ENCODE measurements at places on chromosomes 4 and X.

DNA sequence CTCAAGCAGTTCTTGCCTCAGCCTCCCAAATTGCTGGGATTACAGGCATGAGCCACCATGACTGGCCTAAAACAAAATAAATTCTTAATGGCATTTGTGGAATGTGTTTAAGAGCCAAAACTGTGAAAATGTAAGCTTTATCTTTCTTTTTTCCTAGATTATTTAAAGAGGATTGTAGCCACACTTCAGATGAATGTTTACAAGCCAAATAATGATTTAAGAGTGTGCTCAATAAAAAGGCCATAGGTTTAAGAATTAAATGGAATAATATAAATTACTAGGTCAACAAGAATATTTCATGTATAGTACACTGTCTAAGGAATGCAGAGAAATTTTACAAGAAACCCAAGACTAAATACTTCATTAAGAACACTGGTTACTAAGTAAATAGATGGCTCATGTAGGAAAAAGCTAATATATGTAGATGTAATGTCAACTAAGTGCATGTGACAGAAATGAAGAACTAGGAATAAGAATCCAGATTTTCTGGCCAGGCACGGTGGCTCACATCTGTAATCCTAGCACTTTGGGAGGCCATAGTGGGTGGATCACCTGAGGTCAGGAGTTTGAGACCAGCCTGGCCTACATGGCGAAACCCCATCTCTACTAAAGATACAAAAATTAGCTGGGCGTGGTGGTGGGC, 21.3 kb upstream of the UGDH start:
- DNase-seq: no peak

- DNase-seq: no peak
Measured at GRCh38 chr4:173782660-173783059, 252.6 kb upstream of the HAND2 start.

DNA sequence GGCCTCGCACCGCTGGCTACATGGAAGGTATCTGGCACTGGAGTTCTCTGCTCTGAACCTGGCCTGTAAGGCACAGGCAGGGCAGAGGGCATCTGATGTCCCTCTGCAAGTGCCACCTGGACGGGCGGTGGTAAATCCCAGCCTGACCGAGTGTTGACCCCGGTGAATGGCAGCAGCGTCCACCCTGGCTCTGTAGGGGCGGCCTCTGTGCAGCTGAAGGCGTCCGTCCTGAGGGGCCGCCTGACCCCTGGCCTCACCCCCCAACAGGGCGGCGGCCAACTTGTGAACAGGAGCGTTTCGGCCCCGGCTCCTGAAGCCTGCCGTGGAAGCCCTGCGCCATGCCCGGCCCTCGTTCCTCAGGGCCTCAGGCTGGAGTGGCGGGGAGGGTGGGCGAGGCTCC, 51.4 kb downstream of the CPZ start:
- no peak for DNase-seq

GRCh38 chrX:39614680-39614998, 483.1 kb downstream of the BCOR start:
- DNase-seq: no peak

DNA sequence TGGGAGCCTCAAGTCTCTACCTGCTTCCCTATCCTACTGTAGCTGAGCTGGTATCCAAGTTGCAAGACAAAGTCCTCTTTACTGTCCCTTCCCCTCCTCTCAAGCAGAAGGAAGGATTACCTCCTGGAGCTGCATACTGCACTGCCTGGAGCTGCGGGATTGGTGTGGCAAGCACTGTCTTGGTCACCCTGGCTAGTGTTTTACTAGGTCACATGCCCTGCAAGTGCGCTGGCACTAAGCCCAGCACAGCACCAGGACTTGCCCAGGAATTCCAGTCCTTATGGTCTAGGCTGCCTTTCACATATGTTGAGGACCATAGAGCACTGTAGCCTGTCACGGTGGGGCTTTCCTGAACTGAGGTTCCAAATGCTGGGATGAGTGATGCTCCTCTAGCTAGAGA, 227.3 kb upstream of the ZC4H2 start:
- no peak for DNase-seq

- DNase-seq: no peak
Measured at GRCh38 chrX:105876658-105877057, 54.3 kb downstream of the NRK start.

DNA sequence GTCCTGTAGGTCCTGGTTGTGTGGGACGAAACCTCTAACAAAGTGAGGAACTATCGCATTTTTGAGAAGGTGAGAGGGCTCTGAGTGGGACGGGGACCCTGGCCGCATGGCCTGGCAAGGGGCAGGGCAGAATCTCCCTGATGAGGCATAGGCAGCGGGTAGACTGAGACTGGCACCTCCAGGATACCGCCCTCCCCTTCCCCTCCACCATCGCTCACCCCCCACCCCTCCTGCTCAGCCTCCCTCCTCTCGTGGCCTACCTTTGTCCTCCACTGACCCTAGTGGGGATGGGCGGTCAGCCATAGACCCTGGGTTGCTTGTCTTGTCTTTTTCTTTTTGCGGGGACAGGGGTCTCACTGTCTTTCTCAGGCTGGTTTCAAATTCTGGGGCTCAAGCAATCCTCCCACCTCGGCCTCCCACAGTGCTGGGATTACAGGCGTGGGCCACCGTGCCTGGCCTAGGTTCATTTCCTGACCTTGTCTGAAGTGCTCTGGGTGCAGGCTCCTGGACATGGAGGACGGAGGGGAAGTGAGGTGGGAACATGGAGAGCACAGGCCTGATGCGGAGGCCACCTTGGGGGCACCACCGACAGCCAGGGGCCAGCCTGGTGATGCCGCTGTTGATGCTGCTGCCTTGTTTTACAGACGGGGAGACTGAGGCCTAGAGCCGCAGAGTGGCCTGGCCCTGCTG, 10.5 kb upstream of the ADD1 start:
- no peak for DNase-seq

GRCh38 chrX:49147936-49148335, 14.6 kb upstream of the MAGIX start:
- no peak for DNase-seq

- DNase-seq: no peak
Measured at GRCh38 chrX:132365490-132365889, 123.3 kb downstream of the MBNL3 start.

DNA sequence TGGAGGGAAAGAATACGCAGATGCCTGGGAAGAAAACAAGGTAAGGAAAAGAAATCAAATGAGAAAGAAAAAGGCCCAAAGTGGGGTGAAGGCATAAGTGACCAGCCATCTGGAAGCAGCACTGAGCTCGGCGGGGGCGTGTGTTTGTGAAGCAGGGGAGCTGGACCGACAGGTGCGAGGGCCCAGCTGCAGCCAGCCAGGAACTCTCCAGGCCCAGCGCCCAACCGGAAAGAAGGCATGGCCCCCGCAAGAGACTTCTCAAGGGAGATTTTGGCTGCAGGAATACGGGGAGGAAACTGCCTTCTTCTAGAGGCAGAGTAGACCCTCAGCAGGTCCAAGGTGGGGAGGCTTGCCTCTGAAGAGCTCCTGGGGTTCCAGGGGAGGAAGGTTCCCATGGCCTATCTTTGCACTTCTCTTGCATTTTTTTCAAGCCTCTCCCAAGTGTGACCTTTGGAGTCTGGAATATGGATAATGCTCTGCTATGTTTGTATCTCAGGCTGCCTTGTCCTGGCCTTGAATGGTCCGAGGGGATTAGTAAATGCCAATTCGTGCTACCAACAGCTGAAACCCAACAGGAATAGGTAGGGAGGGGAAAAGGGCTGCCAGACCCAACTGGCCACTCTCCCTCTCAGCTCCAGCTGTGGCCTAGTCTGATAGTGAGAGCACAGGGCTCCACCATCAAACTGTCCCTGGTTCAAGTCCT, 10.8 kb upstream of the CITED1 start:
- DNase-seq: no peak

GRCh38 chr4:41514169-41514568, 23.8 kb upstream of the LIMCH1 start:
- no peak for DNase-seq

DNA sequence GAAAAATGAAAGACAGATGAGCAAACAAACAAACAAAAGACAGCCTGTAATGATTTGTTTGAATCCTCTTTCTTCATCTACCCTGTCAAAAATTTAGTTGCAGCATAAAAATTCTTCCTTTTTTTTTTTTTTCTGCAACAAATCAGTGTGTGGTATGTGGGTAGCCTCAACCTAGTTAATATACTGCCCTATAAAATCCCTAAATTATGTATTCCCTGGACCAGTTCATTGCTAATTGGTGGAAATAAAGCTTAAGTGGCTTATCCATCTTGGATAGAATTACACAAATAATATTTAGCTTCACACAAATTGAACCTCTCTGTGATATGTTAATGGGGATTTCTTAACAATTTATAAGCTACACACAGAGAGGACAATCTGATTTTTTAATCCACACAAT, 208.4 kb downstream of the NDST4 start:
- DNase-seq: no peak

GRCh38 chr4:125986307-125986706, 671.6 kb downstream of the FAT4 start:
- DNase-seq: no peak

DNA sequence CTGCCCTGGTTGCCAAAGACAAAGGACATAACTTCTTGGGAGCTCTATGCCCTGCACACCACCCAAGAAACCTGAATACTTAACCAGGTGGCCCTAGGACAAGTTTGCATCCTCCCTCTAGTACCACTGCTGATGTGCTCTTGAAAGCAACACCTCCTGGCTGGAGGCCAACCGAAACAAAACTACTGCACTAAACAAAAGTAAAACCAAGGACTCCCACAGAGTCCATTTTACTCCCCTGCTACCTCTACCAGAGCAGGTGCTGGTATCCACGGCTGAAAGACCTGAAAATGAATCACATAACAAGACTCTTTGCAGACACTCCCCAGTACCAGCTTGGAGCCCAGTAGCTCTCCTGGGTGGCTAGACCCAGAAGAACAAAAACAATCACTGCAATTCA, 941.8 kb downstream of the RAPGEF2 start:
- no peak for DNase-seq

- DNase-seq: no peak
Measured at GRCh38 chr4:21593671-21594001, 354.9 kb downstream of the KCNIP4 start.

DNA sequence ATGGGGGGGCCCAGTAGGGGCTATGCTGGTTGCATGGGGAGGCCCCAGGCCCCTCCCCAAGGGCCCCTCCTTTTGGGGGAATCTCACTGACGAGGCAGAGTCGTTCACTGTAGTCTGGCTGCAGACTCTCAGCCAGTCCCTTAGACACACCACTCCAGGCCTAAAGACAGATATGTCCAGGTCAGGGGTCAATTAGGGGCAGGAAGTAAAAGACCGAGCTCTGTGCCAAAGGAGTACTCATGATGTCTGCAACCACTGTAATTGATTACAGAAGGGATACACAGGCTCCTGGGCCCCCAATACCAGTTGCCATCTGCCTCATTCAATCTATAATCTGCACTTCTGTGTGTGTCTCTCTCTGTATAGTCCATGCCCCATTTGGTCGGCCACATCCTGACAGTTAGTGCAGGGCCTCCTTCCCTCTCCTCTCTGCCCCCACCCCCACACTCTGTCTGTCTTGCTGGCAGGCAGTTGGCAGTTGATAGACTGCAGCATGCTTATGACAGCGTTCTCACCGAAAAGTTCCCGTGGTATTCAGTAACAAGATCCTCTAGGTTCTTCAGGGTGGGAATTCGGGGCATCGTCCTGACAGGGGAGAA, 1.3 kb upstream of the CXorf65 start:
- no peak for DNase-seq

DNA sequence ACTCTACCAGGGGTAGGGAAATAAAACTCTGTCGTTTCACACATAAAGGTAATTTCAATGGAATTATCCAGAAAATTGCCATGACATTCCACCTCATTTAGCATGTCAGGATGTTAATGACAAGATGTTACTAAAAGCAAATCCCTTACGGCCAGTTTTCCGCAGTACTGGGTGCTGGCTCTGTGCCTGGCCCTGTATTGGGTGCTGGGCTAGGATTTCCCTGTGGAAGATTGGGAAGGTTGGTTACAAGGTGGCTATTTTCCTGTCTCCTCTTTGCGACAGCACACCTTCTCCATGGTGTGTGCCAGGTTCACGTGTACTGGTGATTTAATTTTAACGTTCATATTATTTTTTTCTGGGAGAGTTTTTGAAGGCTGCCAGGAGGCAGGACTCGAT, 13.1 kb downstream of the KLKB1 start:
- DNase-seq: no peak

DNA sequence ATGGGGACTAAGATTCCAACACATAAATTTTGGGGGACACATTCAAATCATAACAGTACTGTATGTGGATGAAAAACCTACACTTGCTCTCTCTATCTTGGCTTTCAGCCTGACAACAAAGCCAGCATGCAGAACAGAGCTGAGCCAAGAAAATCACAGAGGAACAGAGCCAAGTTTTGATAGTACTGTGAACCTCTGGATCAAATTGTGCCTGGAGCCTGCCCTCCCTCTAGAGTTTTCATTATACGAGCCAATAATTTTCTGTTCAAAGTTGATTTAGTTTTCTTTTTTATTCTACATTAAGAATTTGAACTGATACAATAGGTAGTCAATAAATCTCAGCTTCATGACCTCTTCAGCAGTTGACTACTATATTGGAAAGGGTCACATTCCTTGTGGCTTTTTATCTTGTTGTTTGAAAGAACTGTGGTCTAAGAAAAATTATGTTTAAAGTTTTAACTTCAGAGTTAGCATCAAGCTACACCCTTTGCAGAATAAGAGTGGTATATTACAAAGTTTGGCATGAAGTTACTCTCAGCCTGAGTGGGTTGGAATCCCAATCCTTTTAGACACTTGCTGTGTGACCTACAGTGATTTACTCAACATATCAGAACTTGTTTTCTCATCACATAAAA, 31.1 kb downstream of the GRID2 start:
- peak; percentile 31 for DNase-seq

DNA sequence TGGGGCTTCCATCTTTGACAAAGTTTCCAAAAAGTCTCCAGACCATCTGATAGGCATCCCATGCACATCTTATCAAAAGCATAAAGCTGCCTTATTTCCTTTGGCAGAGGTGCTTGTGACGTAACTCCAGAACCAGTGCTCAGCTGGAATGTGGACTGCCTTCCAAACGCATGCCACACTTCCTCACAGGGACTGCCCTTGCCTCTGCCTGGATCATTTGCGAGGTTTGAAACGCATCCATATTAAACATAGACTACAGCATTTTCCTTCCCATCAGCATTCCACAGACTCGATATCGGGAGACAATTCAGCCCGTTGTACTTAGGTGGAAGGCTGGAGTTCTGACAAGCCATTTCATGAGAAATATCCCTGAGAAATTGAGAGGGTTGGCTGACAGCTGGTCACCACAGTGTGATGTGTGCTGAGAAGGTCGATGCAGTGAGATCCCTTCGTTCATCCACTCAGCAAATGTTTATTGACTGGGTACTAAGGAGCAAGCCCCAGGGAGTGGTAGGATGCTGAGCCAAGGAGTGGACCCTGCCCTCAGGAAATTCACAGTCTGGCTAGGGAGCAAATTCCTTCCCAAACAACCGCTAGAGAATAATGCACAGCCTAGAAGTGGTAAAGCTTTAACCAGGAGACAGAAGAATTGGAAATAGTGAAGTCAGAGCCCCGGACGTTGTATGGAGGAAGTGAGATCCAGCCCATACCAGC, 376.0 kb downstream of the BCOR start:
- no peak for DNase-seq

DNA sequence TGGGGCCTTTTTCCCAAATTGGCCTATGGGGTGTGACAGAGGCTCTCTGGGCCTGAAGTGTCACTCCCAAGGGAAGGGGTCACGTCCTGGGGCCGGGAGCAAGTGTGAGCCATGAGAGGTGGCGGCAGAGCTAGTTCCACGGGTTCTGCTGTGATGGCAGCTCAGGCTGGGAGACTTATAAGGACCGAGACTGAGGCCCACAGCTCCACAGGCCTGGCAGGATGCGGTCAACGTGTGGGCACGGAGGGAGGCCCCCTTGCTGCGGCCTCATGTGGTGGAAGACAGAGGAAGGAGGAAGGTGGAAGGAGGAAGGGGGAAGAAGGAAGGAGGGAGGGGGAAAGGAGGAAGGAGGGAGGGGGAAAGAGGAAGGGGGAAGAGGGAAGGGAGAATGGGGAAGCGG, 7.2 kb upstream of the CPLX1 start:
- DNase-seq: no peak
